H4 (cell line): ENCODE measurements at places on chromosomes 6 and 20. TPM values are rescaled to one million over a fixed set of nuclear protein-coding genes. Genes with fewer than 3 reads are reported as not detected.
A peak's percentile ranks its signal among the peaks of the same experiment; 100 is the strongest.

Gene FILIP1
- 0.31 and 0.88 TPM in 2 replicates for total RNA-seq

- DNase-seq = no peak
These were observed 188.7 kb downstream of the GMPR start for GRCh38 chr6:16427124-16427523.

Gene OARD1
- total RNA-seq = 18.9 and 24.6 TPM in 2 replicates

DNA sequence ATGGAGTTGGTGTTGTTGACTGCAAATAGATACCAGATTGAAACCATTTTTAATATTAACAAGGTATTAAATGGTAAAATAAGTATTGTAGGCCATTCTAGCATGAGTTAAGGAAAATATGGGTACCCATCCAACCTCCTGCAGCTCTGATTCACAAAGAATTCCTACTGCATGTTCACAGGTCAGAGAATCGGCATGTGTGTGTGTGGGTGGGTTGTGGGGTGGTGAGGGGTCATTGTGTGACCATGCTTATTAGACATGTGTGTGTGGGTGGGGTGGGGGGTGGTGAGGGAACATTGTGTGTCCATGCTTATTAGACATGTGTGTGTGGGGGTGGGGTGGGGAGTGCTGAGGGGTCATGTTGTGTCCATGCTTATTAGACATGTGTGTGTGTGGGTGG is 3.2 kb downstream of the IYD start:
- no peak for DNase-seq

DNA sequence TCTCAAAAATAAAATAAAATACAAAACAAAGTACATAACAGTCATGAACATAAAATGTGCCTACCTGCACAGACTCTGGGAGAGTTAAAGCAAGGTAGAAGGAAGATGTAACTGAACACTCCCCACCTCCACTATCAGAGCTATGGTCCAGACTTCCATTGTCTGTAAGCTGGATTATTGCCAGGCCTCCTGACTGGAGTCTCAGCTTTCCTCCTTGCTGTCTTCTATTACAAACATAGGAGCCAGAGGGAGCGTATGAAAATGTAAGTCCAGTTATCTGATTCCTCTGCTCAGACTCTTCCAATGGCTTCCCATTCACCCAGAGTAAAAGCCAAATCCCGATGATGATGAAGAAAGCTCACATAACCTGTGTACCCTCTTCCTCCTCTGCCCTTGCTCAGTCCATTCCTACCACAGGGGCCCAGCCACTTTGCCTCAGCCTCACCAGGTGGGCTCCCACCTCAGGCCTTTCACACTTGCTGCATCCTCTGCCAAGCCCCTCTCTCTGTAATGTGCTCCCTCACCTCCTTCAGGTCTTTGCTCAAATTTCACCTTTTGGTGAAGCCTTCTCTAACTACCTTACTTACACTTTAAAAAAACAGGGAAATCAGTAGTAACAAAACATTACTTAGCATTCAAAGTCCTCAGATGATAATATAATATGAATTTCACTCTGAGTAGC is 194.1 kb downstream of the RIMS1 start:
- no peak for DNase-seq

GRCh38 chr6:119075200-119075981 is 3.1 kb downstream of the FAM184A start:
- DNase-seq = no peak

DNA sequence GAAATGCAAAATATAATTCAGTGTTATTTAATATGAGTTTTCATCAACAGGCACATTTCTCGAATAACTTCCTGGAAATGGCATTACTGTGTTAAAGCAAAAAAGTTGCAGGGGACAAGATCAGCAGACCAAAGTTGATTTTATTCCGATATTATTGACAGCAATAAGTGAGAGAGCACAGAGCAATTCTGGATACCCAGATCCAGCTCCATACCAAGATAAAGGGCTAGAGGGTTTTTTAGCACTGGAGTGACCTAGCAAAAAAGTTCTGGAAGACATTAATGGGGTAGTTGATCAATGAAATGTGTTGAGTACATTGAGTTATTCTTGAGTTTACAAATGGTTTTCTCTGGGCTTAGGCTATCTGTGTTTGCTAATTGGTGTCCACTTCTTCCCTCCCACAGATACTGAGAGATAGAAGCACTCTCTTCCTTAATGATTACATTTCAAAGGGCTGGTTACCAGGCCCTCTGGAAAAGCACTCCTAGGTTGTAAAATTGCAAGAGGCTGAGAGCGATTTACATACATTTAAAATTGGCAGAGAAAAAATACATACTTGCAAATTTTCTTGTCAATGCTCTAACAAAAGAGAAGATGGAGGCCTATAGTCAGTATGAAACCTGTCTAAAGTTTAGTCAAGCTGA is 47.0 kb upstream of the MANEA start:
- DNase-seq = no peak

GRCh38 chr20:11906626-11907480 is 10.8 kb upstream of the BTBD3 start:
- DNase-seq = no peak

DNA sequence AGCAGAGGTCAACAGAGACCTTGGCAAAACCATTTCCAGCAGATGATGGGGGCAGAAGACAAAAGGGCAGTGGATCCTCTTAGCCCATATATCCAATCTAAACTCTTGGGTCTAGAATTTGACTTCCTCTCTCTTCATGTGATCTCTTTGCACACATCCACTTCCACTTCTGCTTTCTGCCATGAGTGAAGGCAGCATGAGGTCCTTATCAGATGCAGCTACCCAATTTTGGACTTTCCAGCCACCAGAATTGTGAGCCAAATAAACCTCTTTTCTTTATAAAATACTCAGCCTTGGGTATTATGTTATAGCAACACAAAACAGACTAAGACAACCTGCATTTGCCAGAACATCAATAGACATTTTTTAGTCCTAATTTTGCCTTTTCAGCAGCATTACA is 191.6 kb downstream of the ADAT2 start:
- no peak for DNase-seq

DNA sequence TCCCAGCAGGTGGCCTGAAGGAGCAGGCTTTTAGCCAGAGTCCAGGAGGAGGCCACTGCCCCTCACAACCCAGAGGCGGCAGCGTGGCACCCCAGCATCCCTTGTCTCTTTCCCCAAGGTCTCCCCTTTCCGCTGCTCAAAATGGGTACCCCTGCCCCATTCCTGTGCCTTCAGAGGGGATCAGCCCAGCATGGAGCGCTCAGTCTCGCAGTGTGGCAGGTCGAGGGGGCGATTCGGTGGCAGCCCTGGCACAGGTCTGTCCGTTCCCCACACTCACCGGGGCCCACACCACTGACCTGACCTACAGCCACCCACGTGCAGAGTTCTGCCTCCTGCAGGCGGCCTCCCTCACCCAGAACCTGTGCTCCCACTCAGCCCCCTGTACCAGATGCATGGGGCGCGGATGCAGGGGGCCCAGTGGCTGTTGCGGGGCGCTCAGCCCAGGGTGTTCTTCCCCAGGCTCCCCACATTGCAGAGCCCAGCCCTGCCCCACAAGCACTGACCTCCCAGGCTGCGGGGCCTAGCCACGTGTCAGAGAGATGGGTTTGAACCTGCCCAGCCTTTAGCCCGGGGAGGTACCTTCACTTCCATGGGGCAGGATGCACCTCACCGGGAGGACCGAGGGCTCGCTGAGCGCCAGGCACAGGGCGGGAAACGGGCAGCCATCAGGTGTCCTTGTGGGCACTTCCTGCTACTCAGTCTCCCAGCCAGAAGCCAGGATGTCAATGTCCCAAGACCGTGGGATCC is 41.8 kb downstream of the DSTN start:
- DNase-seq = no peak

GRCh38 chr20:36745234-36745926 is 510 bp downstream of the NDRG3 start:
- no peak for DNase-seq

Gene SEMG1
- not detected in 2 replicates for total RNA-seq

GRCh38 chr20:47273591-47274235 is 82.8 kb downstream of the ZMYND8 start:
- DNase-seq = no peak

- peak; percentile 85 for DNase-seq
These were observed 55.7 kb upstream of the TNFAIP3 start for GRCh38 chr6:137811121-137811915.

- DNase-seq = no peak
These were observed 83.0 kb downstream of the SNX5 start for GRCh38 chr20:17885544-17885943.

DNA sequence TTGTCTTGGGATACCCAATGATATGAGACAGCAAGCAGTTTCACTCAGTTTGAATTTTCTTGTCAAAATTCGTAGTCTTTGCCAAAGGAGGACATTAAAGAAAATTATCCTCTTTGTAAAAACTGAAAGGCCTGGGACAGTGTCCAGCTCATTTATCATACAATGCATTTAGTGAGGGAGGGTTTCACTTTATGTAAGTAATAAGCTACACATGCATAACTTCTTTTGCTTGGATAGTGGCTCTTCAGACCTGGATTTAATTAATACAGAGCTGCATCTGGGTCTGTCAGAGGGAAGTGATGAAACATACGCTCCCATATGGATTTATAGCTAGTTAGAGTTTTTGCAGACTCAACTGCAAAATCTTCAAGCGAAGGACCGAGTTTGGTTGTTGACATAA is 175.6 kb downstream of the PHACTR1 start:
- no peak for DNase-seq

- no peak for DNase-seq
These were observed 129.3 kb downstream of the PRND start for GRCh38 chr20:4850960-4851359.

GRCh38 chr6:54737247-54737646 is 109.3 kb upstream of the FAM83B start:
- peak; percentile 36 for DNase-seq

- peak; percentile 42 for DNase-seq
These were observed 618.6 kb upstream of the FLRT3 start for GRCh38 chr20:14956026-14956425.
